Endothelial cell (in vitro differentiated cells): ENCODE measurements at places on chromosomes 12 and 14.

DNA sequence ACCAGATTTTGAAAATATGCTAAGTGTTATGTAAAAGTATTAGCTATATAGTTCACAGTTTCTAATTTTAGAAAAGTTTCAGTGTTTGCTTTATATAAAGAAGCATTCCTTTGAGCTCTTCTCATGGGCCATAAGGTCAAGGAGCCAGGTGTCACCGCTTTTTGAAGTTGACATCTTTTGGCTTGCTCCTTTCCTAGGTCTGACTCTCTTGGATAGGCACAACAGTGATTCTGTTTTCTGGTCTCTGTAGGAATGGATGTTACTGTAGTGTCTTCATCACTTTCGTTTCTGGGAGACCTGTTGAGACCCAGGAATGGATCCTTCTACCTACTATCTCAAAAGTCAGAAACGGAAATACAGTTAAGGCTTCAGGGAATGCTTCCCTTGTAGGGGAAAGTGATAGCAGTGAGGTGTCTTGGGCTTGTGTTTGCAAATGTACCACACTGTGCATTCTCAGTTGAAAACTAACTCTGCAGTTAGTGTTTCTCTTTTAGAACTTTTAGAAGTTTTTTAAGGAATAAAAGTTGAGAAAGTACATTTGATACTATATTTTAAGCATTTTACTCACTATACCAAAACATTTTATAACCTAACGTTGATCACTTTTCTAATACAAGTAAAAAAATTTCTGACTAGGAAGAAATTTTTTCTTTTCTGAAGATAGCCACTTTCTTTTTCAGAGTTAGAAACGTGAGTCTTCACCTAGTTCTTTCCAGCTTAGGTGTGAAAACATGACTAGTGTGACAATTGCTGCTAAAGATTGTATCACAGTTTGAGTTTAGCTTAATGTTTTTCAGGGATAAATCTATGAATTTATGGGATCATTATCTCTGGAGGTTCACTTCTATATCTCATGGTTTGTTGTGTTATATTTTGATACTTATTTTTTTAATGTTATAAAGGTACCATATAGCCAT is 20.8 kb downstream of the VRK1 start:
- DNase-seq = no peak

GRCh38 chr12:51270067-51270950 is at the start of gene SMAGP:
Gene SMAGP (minus strand): TSS chr12:51270415. CDS start chr12:51269278, 1,137 bp downstream.
- peak; percentile 78 for DNase-seq

DNA sequence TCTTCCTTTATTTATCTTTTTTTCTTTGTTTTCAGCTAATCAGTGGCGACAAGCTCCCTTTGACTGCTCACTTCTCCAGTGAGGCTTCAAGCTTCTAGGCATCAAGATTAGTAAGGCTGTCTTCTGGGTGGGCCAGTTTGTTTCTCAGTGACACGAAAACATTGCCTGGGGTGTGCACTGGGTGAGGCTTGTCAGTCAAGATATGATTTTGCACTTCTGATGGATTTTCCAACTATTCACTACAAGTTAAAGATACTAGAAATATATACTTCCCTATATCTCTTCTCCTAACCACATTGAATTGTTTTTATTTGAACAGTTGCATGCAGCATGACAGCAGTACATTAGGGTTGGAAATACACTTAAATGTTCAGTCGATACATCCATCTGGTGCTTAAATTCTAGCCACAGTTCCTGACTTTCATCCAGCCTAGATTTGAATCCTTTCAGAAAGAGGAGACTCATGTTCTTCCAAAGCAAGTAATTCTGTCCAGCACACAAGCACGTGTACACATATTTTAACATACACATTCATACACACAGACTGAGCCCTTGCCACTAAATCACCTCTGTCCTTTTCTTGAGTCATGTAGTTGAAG is 275.6 kb upstream of the NOVA1 start:
- DNase-seq = no peak

GRCh38 chr14:68809524-68809923 is 16.7 kb upstream of the ZFP36L1 start:
- no peak for DNase-seq
